ENCODE measurements at places on chromosomes 11 and 22. TPM values are rescaled to one million over a fixed set of nuclear protein-coding genes. Genes with fewer than 3 reads are reported as not detected.

Gene OR56A3
- total RNA-seq, result not detected

Gene TANGO2
- 25.2 TPM for total RNA-seq

Gene MFRP
- not detected for total RNA-seq

Gene ADAMTS15
- total RNA-seq, result 35.1 TPM

Gene OR2AG1
- total RNA-seq, result not detected

Gene GRM5
- 0.21 TPM for total RNA-seq

Gene CYTH4
- total RNA-seq, result 20.5 TPM

Gene SDF2L1
- 15.5 TPM for total RNA-seq

Gene MPEG1
- 7.5 TPM for total RNA-seq

Gene CASP12
- 2.2 TPM for total RNA-seq

Gene PNPLA5
- not detected for total RNA-seq

Gene NTM
- 12.1 TPM for total RNA-seq

Gene RAB1B
- total RNA-seq, result 62.2 TPM

Gene ELP4
- total RNA-seq, result 41.7 TPM

Gene SHISAL1
- total RNA-seq, result 11.2 TPM

Gene SPECC1L
- total RNA-seq, result 39.6 TPM

Gene KDM4E
- not detected for total RNA-seq

Gene VWCE
- 0.41 TPM for total RNA-seq

Gene TCN1
- 40.5 TPM for total RNA-seq
